ENCODE measurements at places on chromosomes 1 and 21.

- no peak for DNase-seq
These were observed 24.2 kb downstream of the JAK1 start for GRCh38 chr1:64942118-64942517.

- no peak for DNase-seq
These were observed 790.4 kb downstream of the NCAM2 start for GRCh38 chr21:21788591-21788990.

- no peak for DNase-seq
These were observed 606.0 kb downstream of the SMYD3 start for GRCh38 chr1:245901037-245901436.

DNA sequence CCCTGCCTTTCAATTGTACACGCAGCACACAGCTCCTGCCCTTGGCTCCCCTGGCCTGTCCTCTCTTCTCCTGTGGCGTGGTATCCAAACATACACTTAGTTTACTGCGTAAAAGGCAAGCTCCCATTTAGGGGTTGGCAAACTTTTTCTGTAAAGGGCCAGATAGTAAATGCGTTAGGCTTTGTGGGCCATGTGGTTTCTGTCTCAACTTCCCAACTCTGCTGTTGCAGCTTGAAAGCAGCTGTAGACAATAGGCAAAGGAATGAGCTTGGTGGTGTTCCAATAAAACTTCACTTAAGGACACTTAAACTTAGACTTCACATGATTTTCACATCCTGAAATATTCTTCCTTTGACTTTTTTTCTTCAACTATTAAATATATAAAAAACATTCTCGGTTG, 63.3 kb downstream of the RHOU start:
- no peak for DNase-seq

GRCh38 chr1:59972216-59972927, 45.8 kb upstream of the CYP2J2 start:
- no peak for DNase-seq

GRCh38 chr1:169129109-169129784, 22.8 kb downstream of the ATP1B1 start:
- no peak for DNase-seq

DNA sequence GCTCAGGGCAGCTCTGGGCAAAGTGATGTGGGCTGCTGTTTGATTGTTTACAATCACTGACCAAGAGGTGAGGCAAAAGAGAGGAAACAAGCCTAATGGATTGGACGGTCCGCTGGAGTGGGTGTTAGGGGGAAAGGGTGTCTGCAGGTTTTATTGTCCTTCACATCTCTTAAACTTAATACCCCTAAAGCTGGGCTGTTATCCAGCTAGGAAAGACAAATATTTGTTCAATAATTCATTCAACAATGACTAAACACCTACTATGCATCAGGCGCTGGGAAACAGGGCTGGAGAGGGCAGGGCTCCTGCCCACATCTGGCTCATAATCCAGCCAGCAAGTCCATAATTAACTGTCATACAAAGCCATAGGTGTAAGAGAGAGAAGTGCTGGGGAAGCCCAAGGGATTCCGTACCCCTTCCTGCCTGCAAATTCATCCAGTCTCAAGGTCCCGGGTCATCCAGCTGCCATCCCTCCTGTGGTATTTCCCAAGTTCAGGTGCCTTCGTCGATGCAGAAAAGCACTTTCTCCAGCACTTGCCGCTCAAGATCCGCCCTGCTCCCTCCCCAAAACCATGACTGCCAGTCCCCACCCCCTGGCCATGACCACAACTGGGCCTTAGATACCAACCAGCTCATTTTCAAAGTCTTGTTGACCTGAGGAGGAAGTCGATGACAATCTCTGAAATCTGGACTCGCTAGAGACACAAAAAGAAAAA, 10.7 kb downstream of the TMEM63A start:
- DNase-seq, result no peak

DNA sequence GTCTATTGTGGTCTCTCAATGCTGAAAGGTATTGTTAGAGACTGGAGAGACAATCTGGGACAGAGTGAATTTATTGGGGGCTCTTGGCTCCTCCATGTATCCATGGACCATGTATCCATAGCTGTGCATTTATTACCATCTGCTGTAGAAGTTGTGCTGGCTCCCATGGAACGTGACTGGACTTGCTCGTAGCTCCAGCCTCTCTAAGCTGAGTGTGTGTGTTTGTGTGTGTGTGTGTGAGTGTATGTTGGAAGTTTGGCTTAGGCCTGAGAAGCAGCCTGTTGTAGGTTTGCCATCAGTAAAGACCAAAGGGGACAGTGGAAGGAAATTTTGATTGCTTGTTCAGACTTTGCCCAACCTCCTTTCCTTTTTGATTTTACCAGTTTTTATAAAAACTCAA, 105.7 kb upstream of the USP24 start:
- DNase-seq, result no peak

GRCh38 chr1:117147341-117147831, 25.8 kb upstream of the TRIM45 start:
- no peak for DNase-seq

GRCh38 chr1:220203816-220204215, 68.4 kb downstream of the RAB3GAP2 start:
- DNase-seq, result no peak

DNA sequence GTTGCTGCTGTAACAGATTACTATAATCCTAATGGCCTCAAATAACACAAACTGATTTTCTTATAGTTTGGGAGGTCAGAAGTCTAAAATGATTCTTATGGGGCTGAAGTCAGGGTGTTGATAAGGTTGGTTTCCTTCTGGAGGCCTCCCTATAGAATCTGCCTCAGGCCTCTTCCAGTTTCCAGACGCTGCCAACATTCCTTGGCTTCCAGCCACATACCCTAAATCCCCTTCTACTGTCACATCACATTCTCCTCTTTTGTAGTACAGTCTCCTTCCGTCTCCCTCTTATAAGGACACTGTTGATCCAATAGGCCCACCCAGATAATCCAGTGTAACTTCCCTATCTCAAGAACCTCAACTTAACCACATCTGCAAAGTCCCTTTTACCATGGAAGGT, 145.3 kb upstream of the NCAM2 start:
- DNase-seq, result no peak

DNA sequence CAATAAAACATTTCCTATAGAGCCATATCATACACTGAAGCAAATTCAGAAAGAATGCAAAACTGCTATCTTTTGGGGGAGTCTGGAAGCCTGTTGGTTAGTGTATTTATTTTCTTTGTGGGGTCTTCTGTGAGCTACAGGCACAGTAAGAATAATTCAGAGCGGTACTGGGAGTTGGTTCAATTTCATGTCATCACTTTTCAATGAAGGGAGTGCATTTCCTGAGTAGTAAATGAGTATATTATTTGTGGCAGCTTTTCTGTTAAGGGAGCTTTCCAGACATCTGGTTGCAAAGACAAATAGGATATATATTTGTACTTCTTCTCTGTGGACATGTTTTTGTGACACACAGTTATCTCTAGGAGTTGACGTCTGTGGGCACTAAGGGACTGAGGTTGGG, 130.6 kb downstream of the HUNK start:
- no peak for DNase-seq

DNA sequence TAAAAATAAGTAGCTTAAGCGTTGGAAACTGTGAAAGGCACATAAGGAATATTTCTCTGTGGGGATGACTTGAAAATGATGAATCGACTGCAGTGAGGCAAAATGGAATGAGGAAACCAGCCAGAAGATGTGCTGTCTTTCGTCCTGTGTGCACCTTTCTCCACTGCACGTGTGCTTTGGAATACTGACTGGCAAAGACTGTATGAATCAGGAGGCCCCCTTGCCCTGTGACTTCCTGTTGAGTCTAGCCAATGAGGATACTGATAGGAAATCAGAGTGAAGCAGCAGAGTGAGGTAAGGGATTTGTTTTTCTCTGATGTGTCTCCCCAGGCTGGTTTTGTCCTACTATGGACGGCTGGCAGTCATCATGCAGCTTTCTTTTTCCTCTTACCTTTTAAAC, 118.2 kb upstream of the ADGRL4 start:
- DNase-seq, result no peak

- DNase-seq, result no peak
These were observed 304.3 kb upstream of the ESRRG start for GRCh38 chr1:217027403-217028080.

GRCh38 chr1:184768467-184768866, 13.8 kb upstream of the EDEM3 start:
- DNase-seq, result no peak

- no peak for DNase-seq
These were observed 22.7 kb downstream of the COL6A2 start for GRCh38 chr21:46120301-46121285.

- no peak for DNase-seq
These were observed 1.4 kb downstream of the CITED4 start for GRCh38 chr1:40860706-40861223.

DNA sequence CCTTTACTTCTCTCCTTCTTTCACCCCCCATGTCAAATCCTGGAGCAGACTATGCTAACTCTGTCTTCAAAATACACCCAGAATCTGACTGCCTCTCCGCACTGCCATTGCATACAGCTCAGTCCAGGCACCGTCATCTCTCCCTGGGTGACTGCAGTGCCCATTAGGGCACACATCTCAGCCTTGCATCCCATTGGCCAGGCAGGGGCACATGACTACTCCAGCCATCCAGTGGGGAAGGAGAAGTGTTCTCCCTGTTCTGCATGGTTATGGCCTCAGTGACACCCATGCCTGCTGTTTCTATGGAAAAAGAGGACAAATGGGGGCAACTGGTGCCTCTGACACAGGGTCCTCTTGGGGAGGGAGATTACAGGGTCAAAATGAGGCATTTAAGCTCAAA, 270.5 kb downstream of the MATN1 start:
- no peak for DNase-seq

DNA sequence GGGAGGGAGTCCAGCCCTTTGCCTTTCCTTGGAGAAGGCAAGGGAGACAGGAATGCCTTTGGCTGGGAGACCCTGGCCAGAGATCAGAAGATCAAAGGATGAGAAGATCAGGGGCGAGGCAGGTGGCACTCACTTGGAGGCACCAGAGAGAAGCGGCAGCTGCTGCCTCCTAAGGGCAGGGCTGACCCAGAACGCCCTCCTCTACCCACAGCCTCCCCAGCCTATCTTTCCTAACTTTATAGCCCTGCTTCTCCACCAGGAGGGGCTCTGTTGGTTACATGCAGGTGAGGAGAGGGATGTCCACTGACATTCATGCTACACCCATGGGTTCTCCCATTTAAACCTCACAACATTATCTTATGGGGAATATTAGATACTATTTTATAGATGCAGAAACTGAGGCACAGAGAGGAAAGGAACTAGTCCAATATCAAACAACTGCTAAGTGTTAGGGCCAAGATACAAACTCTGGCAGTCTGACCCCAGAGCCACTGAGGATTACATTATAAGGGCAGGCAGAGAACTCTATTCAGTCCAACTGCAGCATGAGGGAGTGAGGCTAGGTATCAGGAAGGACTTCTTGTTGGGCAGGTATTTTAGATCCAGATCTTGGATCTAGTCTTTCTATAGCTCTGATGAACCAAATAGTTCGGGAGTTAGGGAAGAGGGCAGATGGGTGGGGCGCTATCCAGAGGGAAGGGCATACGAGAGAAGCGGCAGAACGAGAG, 19.9 kb downstream of the LGR6 start:
- DNase-seq, result no peak

GRCh38 chr1:91850708-91851107, 35.2 kb downstream of the TGFBR3 start:
- DNase-seq, result no peak

DNA sequence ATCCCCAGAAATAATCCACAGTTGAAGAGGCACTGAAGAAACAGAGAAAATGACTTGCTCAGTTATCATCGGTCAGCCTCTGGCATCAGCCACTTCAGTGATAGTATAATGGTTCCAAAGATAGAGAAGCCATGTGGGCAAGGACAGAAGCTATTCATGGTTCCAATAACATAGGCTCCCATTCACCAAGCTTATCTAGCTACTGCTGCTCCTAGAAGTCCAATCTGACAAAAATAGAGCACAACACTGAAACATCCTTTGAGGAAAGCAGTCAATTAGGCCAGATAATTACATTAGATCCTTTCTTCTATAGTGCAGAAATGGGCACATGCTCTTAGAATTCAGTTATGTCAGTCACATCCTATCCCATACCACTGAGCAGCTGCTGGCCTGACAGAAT, 33.5 kb upstream of the CRB1 start:
- no peak for DNase-seq

DNA sequence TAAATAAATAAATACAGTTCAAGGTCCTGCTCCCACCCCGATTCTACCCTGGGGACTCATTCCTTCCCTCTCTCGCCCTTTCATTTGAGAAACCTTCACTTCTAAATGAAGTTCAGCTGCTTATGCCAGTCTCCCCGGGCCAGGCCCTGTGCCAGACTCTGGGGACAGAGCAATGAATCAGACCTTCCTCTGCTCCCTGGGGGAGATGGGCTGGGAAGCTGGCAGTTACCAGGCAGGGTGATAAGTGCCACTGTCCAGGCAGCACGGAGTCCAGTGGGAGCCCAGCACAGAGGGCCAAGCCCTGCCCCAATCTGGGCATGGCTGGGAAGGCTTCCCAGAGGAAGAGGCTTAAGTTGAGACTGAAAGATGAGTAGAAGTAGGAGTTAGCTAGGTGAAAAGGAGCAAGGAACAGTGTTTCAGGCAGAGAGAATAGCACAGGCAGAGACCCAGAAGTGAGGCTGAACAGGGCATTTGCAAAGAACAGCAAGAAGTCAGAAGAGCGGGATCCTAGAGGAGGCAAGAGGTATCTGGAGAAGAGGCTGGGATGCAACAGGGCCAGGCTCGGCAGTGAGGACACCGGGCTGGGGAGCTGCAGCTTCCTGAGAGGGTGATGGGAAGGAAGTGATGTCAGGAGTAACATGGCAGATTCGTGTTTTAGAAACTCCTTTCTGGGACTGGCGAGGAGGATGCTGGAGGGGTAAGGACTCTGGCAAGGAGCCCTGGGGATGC, 13.5 kb downstream of the KCNQ4 start:
- no peak for DNase-seq

DNA sequence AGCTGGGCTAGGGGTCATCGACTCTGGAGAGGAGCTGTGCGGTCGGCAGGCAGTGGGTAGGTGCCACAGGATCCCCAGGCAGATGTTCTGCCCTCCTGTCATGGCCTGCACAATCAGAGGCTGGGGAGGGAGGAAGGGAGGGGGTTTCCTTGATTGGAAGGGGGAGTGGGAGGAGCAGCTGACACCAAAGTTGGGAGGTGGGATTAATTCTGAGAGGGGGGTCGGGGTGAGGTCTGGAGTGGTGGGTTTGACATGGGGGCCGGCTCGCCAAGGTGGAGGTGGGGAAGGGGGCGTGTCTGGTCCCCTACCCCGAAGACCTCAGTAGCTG, 651 bp upstream of the HPCA start:
- DNase-seq, result no peak

DNA sequence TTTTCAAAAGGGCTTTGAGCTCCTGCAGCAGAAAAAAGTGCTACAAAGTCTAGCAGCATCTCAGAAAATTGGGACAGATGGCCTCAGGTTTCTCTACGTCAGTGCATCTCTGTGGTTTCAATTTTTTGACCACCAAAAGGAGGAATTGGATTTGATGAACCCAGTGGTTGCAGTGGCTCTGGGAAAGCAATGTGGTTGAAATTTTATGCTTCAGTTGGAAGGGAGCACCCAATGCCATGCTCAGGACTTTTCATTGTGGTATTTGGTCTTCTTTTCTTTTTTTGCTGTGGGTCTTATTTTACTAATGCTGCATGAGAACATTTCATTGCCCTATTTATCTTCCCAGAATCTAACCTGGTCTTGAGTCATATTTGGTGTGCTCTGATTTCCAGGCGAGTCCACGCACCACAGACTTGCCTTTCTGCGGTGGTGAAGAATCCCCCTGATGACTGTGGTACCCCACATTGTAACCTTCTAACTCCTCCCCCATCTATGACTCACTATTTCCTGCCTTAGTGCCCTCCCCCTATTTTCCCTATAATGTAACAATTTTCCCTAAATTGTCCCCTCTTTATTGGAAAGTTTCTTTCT, 56.7 kb downstream of the S1PR1 start:
- no peak for DNase-seq

GRCh38 chr1:56533621-56534020, 45.7 kb downstream of the PLPP3 start:
- DNase-seq, result no peak
